ENCODE measurements at places on chromosomes 3 and 15.

DNA sequence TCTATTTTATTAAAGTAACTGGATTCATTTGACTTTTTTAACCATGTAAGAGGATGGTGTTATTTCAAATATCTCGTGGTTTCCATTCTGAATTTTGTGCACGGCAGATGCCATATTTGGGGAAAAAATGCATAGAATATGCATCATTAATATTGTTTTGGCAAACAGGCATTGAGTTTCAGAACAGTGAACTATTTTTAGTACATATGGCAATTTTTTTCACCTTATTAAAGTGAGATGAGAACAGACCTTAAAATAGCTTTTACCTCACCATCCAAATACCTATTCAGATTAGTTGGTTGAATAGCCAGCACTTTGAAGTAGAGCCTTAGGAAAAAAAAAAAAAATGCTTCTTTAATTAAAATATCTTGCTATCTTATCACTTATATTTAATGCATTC lies 117.3 kb upstream of the FLNB start:
- no peak for DNase-seq

DNA sequence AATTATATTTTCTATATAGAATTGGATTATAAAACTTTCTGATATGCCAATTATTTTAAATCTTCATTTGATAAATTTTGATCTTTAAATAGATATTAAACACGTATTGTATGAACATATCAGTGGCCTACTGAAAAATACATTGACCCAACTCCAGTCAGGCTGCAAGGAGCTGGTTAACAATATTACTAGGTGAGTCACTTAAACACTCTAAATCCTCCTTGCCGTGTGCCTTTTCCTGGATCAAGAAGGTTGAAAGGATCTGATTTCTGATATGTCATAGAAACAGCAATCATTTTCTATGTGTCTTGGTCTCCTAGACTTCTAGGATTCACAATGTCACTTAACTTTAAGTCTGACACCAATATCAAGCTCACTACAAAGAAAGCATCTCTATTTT lies 123.2 kb downstream of the TP63 start:
- no peak for DNase-seq

DNA sequence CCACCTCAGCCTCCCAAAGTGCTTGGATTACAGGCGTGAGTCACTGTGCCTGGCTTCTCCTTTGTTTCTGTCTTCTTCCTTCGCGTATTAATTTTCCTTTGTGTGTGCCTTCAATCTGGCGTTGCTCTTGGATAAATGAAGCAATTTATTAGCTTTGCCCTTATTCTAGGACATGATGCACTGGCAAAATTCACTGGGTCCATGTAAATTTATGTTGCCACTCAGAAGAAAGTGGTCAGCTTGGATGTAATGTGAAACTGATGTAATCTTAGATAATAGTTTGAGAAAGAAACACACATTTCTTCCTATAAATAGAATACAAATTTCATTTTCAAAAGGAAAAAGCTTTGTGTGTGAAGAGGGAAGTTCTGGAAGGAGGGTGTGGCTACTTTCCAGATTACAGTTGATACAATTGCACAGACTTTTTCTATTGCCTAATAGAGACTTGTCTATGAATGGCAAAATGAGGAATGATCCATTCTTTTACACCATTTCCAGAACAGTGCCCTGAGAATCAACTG lies 23.3 kb upstream of the ATP1B3 start:
- DNase-seq: no peak

DNA sequence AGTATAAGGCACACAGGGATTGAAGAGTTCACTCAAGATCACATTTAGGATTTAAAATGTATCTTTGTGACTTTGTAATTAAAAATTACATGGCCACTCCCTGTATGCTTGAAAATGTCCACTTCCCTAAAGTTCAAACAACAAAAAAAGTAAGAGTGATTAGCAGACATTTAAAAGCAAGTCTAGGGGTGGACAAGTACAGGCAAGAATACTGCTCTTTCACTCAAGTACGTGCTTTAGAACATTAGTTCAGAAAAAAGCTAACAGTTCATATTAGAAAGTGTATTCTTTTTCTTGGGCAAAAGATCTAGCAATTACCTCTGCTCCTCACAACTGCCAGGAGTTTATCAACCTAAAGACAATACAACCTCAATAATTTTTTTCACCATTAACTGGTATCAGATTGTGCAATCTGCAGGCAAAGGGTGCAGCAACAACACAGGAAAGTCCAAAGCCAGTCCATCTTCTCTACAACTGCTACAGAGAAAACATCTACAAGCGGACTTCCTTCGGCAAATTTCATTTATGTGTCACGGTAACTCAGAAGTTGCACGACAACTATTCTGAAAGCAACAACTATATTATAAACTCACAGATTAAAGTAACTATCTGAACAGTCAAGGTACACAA lies 18.1 kb downstream of the CHSY1 start:
- no peak for DNase-seq

DNA sequence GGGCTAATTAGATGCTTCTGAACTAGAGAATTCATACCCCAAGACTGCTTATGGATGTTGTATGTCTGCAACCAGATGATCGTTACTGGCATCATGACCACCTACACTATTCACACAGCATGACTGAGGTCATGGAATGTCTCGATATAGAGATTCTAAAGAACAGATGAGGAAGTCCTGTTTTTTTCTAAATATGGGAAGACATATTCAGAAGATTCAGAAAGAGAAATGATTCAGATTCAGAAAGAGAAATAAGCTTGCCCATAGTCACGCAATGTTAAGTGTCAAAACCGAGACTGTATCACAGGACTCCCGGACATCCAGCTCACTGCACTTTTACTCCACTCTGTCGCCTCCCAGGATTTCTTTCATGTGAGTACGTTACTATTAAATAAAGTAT lies 136.2 kb downstream of the TPRG1 start:
- DNase-seq: no peak

DNA sequence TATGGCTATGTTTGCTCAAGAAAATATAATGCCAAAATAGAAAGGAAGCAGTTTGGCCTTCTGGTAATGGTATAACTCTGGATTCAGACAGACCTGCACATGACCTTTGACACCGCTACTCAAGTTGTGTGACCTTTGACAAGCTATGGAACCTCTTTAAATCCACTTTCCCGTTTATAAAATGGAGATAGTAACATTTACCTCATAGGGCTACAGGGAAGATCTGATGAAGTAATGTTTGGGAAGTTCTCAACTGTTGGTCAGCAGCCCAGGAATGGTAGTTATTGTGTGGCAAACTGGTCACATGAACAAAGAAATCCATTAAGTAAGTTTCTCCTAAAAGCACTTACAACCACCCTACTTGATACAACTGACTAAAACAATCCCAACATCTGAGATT lies 95.1 kb upstream of the PHLDB2 start:
- no peak for DNase-seq

GRCh38 chr3:114418107-114418506 lies 124.3 kb downstream of the TIGIT start:
- no peak for DNase-seq

DNA sequence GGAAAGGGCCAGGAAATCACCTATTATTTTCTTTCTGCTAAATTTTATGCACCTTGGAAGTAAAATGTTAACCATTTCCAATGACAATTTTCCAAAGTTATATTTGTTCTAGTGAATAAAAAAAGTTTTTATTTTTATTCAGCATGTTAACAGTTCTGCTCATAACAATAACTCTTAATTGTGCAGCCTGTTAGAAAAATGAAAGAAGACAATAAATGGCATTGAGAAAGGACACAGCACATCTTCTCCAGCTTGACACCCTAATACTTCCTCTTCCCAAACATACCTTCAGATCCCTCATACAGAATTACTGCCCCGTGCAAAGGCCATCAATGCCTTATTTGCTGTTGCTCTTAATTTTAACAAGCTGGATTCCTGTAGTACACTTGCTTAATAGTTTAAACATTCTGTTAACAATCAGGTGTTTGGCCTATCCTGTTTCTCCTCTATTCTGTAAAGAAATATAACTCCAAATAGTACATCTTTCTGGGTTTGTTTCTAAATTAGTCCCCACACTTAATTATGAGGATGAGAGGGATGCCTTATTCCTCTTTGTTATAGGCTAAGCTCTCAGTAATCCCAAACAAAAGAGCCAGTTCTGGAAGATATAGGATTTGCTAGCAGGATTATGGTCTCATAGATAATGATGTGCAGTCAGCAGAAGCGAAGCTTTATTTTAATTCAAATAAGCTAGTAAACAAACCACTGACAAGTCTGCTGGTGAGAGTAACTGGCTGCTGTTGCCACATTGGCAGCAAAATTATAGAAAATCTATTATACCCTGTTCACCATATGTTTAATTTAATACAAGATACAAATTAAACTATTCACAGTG lies 19.2 kb upstream of the SOX2 start:
- no peak for DNase-seq

GRCh38 chr3:160260587-160261270 lies 35.5 kb downstream of the C3orf80 start:
- no peak for DNase-seq
